HCEC 1CT (cell line): ENCODE measurements at places on chromosomes 2 and 18.

- DNase-seq: no peak
Observed at GRCh38 chr18:22711192-22711685, 221.9 kb upstream of the RBBP8 start.

- no peak for DNase-seq
Observed at GRCh38 chr2:140528982-140529381, 1601.8 kb downstream of the LRP1B start.

DNA sequence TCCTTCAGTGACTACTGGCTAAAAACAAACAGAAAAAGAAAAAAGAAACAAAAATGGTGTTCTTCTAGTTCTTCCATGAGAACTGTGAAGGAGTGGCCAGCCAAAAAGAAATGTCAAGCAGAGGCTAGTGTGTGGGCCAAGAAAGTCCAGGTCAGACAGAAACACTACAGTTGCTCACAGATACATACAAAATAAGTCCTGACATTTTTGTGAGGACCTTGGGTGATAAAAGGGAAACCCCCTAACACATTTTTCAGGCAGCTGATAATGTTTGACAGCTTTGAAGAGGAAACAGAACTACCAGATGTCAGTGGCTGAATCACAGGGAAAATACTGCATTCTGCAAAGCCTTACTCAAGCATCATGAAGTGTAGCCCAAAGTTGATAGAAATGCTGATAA, 28.1 kb downstream of the ARHGAP25 start:
- DNase-seq: no peak

- no peak for DNase-seq
Observed at GRCh38 chr2:185245216-185245615, 493.4 kb upstream of the FSIP2 start.

DNA sequence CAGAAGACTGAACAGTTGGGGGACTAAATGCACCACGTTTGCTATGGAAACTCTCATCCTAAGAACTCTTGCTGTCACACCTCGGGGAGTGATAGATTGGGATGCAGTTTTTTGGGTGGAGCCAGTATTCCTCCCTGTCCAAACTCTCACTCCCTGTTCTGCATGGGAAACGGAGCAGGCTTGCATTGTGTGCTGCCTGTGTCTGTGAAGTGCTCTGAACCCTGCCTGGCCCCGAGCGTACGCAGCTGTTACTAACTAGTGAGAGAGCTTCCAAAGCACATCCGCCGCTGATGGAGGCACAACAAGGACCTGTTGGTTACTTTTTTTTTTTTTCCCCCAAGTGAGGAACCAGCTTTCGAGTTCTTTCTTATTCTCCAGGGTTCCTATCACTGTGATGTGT, 195.5 kb downstream of the ANAPC1 start:
- no peak for DNase-seq

DNA sequence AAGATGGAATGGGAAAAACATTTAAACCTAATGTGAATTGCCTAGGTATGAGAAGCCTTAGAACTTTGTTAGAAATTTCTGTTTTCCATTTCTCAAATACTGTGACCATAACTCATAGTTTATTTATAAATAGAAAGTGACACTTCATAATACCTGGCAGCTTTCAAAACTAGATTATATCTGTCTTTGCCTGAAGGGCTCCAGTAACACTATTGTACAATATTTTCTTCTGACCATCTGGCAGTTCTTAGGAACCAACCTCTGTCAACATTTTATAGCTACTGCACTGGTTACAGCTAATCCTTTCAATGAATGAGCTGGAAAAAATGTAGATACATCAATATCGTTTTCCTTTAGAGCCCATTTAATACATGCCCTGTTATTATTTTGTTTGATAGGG, 237.4 kb downstream of the CAMKMT start:
- DNase-seq: peak; percentile 50
